HT1080 (cell line): ENCODE measurements at places on chromosomes 1 and 21. TPM values are rescaled to one million over a fixed set of nuclear protein-coding genes. Genes with fewer than 3 reads are reported as not detected.

DNA sequence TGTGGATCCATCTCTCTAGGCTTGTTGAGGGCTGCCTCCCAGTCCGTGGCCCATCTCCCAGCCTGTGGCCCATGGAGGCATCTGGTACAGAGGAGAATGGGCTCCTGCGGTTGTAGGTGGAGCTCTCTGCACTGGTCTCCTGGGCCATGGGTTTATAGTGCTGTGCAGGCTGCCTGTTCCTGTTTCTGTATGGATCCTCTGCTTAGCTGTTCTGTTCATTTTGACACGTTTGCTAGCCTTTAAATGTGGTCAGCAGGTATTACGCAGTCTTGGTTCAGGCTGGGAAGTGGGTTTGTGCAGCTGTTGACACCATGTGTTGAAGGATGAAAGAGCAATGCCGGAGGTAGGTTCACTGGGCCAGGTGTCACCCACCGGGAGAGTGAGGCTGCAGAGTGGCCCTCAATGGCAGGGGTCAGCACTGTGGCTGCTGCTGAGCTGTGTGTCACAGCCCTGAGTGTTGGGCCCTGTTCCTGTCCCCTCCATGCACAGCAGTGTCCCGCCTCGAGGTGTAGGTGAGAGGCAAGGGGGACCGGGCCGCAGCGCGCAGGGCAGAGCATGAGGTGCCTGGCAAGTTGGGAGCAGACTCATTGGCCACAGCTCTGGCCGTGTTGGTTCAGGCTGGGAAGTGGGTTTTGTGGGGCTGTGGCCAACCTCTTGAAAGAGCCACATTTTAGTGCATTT lies 39.0 kb downstream of the SNAP47 start:
- DNase-seq: no peak

GRCh38 chr1:238592621-238593020 lies 701.9 kb upstream of the ZP4 start:
- DNase-seq: no peak

DNA sequence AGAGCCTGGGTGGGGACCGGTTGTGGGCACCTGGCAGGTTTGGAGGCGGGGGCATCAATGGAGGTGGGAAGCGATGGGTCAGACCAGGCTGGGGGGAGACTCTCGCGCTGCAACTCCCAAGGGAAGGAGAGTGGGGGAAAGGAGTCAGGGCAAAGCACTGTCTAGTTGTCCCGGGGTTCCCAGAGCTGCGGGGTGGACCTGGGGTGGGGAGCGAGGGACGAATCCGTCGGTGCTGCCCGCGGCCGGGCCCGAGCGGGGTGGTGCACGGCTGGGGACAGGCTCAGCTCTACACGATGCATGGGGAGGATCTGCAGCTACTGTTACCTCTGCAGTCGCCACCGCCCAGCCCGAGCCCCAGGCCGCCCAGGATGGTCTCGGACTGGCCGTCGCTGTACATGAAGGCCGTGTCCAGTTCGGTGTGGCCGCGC lies 427 bp downstream of the AKR7A2 start:
- DNase-seq: no peak

DNA sequence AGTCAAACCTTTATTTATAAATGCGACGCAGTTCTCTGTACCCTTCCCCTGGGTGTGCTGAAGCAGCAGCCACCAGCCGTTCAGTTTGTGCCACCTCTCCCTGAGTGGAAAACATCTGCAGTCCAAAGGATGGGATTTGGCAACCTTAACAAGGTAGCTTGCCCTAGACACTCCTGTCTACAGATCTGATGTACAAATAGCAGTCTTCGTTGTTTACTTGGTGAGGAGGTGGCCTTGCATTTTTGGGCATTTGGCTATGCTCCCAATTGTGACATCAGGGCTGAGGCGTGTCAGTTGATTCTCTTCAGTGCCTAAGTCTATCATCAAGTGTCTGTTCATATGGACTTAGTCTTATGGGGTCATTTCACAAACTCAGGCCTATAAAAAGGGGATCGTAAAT lies 59.8 kb downstream of the KDM1A start:
- DNase-seq: no peak

GRCh38 chr1:3215198-3216014 lies 146.4 kb downstream of the PRDM16 start:
- DNase-seq: no peak

GRCh38 chr1:27632387-27633297 lies 2.3 kb downstream of the FGR start:
- no peak for DNase-seq

DNA sequence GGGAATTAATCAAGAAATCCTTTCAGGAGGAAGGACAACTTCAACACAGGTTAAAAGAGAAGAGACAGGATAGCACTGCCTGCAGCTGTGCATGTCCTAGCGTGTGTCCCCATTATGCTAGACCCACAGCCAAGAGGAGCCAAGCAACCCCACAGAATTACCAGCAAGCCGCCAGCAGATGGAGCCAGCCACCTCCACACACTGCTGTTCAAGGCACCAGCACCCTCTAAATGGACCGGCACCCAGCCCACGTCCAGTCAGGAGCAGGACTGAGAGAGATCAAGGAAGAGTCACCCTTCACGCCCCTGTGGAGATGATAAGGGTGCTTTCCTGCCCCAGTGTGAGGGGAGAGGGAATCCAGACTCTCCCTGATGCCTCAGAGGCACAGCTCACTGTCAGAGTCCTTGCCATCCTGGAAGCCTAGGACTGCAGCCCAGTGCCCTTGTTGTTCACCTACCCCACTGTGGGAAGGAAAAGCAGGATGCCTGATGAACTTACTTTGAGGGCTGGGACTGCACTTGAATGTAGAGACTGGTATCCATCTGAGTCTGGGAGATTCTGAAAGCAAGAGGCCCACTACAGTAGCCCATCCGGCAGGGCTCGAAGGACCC lies 37.1 kb upstream of the CTTNBP2NL start:
- DNase-seq: peak; percentile 45

GRCh38 chr1:29893046-29893723 lies 656.9 kb downstream of the PTPRU start:
- no peak for DNase-seq

- DNase-seq: no peak
These were observed 24.9 kb upstream of the PSMB2 start for GRCh38 chr1:35666216-35666615.

- DNase-seq: peak; percentile 8
These were observed 31.8 kb upstream of the KCNQ4 start for GRCh38 chr1:40751802-40752201.

DNA sequence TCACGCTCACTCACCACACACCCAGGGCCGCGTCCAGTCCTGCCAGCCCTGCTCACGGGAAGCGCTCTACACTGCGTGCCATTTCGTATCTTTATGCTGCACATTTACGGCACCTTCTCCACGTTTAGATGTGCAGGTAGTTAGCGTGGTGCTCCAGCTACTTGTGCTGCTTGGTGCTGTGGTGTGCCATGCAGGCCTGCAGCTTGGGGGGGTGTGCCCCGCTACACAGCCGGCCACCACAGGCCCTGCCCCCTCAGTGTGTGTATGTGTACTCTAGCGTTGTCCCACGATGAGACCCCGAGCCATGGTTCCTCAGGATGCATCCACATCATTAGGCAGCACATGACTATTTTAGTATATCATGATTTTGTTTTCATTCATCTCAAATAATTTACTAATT lies 38.3 kb downstream of the SNAP47 start:
- no peak for DNase-seq

DNAH14 gene
- total RNA-seq: 20.8 and 21.5 TPM in 2 replicates

AQP10 gene
- total RNA-seq: not detected in 2 replicates

SLAMF1 gene
- 0.03 TPM in 1 of 2 replicates, not detected in the other for total RNA-seq

CSRP1 gene
- total RNA-seq: 516 and 694 TPM in 2 replicates

FABP3 gene
- not detected in 2 replicates for total RNA-seq
